ENCODE measurements at places on chromosomes 2 and 18.

- no peak for DNase-seq
Measured at GRCh38 chr2:180980943-180981911, 822 bp downstream of the UBE2E3 start.

DNA sequence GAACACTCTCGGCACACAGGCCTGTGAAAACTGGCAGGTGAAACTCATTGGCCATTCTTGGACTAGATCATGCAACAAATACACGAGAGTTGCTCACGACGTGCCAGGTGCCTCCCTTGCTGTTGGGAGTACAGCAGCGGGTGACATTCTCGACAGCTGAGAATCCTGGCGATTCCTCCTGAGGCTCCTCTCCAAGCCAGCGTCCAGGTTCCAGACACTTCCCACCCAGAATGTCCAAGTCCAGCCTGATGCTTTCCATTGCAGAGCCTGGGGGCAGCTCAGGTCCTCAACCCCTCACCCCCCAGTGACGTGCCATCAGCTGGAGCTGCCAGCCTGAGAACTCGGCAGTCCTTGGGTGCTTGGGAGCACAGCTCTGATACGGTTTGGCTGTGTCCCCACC lies 124.2 kb downstream of the PXDN start:
- no peak for DNase-seq

DNA sequence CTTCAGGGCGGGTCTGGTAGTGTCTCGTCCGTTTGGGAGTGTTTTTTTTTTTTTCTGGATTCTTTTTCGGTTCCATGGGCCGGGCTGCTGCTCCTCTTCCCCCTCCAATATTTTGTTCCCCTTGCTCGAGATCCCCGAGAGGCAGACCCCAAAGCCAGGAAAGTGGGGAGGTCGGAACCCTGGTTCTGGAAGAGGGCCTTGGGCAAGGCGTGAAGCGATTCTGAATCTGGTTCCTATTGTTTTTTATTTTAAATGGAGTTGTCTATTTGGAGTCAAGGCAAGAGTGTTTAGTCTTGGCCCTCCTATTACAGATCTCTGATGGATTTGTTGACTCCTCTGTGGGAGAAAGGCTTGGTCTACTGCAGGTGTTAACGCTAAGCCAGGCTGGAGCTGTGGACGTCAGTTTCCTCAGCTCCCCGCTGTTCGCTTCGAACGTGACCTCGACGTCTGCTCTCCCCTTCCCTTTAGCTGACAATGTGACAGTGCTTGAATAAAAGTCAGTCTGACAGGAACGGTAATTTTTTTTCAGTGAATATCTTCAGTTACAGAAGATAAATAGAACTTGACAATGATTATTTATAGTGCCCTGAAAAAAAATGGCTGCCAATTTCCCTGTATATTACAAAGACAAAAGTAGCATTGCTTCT lies 683 bp upstream of the DNAJC27 start:
- no peak for DNase-seq

GRCh38 chr2:239561446-239562001 lies 160.7 kb upstream of the HDAC4 start:
- no peak for DNase-seq
